ENCODE measurements at places on chromosomes 13 and 19. TPM values are rescaled to one million over a fixed set of nuclear protein-coding genes. Genes with fewer than 3 reads are reported as not detected.

Gene CCDC122
- total RNA-seq, result 5.8 TPM

Gene OR4F17
- total RNA-seq, result not detected

Gene URAD
- not detected for total RNA-seq

Gene MRPL57
- 26.3 TPM for total RNA-seq

Gene TUBA3C
- total RNA-seq, result not detected

Gene ZNF497
- total RNA-seq, result 5.1 TPM

Gene CEACAM1
- total RNA-seq, result 1.2 TPM

Data from HCT116 (cell line).